Suprapubic skin (tissue), 4 donors: ENCODE measurements at places on chromosomes 5 and 9. TPM values are rescaled to one million over a fixed set of nuclear protein-coding genes. Genes with fewer than 3 reads are reported as not detected.

TSSK1B gene
- total RNA-seq, result 2.8 TPM

- no peak for DNase-seq
Observed at GRCh38 chr9:15205632-15206420, 101.2 kb downstream of the TTC39B start.

GRCh38 chr5:174943785-174944184 is 219.4 kb downstream of the MSX2 start:
- no peak for DNase-seq

RANBP17 gene
- 3.0 TPM for total RNA-seq

DNA sequence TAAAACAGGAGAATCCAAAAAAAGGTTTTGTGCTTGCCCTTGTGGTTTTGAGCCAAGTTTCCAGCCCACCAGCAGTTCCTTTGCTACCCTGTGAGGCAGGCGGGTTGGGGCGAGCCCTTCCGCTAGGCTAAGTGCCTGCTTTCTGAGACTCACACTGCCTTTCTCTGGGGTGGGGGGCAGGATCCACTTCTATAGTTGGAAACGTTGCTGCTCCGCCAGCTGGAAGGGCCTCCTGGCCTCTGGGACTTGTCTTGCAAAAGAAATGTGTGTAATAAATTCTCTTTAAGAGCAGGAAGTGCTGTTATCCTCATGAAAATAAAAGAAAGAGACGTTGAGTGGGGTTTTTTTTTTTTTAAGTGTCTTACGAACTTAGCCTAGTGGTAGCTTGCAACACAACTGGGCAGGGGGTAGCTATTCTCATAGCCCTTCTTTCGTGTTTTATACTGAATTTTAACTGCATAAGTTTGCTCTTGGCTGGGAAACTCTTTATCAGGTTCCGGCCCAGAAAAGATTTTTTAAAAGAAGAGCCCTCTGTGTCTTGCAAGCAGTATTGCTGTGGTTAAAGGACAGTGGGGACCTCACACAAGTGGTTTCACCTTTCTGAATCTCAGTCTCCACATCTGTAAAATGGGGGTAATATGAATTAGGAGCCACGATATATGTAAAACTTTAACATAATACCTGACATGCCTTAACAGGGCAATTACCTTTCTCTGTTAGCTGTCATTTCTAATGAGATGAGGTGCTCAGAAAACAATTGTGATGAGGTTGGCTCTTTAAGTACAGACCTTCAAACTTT is 19.8 kb downstream of the JADE2 start:
- DNase-seq, result no peak

DNA sequence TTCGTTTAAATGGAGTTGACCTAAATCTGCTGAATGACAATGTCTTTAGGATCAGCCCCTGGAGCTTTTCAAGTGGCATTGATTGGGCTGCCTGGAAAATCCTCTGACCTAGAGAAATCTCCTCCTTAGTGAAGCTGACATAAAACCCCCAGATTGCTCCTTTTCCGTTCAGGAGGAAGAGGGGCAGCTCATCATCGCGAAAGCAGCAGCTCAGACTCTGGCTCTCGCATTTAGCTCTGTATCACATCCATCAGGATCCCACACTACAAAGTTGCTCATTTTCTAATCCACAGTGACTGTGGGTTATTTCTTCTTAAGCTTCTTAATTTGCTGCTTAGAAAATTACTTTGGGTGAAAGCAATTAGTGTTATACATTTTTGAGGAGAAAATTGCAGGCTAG is 373.7 kb downstream of the ENC1 start:
- no peak for DNase-seq

- no peak for DNase-seq
Observed at GRCh38 chr5:56413546-56413945, 180.4 kb upstream of the ANKRD55 start.

DNA sequence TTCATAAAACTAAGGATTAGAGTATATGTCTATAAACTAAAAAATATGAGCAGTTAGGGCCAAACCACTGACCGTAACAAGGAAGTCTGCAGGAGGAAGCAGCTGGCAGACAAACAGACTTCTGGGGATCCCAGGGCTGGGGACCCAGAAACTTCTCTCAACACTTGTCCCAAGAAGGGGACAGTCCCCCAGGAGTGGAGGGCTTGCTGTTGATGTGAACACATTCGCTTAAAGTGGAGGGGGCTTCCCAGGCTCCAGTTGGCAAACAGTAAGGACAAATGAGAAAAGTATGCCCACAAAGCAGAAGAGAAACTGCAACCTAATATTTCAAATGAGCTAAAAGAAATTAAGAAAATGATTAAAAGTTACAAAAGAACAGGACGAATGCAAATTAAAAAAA is 83.7 kb downstream of the PDE8B start:
- no peak for DNase-seq
